ENCODE measurements at places on chromosomes 1 and 21.

- no peak for DNase-seq
Observed at GRCh38 chr1:15736892-15737261, 819 bp downstream of the SLC25A34 start.

DNA sequence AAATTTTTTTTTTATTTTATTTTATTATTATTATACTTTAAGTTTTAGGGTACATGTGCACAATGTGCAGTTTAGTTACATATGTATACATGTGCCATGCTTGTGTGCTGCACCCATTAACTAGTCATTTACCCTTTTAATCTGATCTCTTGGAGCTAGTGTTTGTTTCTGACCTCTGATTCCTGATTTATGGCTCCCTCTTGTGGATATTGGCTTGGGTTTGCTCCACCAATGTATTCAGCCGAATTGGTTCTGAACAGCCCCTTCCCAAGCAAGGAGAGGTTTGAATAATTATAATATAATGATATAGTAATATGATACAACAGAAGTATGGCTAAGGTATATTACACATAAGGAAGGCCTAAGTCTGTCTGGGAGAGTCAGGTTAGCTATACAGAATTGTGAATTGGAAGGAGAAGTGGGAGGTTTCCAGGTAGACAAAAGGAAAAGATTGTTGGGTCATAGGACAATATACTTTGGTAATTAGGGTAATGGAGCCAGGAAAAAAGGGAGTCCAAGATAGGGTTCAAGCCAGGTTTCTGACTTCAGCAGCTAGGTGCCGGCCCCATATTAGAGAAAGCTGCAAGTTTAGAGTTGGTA is 53.1 kb upstream of the HMCN1 start:
- no peak for DNase-seq

- DNase-seq, result peak; percentile 62
Observed at GRCh38 chr1:41268154-41268770, 26.2 kb upstream of the SCMH1 start.

DNA sequence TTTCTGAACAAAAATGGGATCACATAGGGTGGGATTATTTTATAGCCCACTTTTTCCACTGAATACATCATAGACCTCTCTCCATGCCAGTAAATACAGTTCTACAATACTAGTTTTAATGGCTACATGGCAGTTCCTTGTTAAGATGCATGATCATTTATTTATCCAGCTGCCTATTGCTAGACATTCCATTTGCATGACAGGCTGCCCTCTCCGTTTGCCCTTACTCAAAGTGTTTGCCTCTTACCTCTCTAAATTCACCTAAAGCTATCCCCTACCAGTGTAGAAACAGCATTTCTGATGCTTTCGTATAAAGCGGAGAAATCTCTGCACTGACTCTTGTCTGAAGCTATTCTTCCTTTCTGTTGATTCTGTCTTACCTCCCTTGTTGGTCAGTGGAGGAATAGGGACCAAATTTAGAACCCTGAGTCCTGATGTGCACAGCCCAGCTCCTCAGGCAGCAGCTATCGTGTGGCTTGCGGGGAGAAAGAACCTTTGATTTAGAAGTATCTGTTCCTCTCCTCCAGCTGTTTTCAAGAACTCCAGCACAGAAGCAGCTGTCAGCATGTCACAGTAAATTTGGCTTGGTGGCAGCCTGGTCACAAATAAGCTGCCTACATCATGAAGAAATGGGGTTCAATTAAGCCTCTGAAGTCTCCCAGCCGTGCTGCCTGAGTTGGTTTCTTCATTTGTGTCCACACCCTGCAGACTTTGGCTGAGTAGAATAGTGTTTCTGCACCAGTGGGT is 337.3 kb downstream of the PRDM2 start:
- no peak for DNase-seq

- DNase-seq, result no peak
Observed at GRCh38 chr1:247113094-247113497, 8.9 kb upstream of the ZNF669 start.

DNA sequence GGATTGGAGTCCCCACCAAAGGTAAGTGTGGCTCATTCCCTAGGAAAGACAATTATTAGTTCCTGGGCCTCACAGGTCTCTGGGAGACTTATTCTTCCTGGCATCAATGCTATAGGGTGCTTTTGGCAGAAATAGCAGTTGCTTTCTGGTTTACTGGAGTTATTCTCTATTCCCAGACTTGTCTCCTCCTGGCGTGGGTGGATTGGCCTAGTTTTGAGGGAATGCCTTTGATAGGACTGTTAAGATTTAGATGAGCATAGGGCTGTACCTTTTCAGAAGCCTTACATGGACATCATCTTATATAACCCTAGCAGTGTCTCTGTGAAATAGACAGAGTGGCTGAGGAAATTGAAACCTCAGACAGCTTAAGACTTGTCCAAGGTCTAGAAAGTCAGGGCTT is 9.0 kb downstream of the PFKFB2 start:
- DNase-seq, result no peak

DNA sequence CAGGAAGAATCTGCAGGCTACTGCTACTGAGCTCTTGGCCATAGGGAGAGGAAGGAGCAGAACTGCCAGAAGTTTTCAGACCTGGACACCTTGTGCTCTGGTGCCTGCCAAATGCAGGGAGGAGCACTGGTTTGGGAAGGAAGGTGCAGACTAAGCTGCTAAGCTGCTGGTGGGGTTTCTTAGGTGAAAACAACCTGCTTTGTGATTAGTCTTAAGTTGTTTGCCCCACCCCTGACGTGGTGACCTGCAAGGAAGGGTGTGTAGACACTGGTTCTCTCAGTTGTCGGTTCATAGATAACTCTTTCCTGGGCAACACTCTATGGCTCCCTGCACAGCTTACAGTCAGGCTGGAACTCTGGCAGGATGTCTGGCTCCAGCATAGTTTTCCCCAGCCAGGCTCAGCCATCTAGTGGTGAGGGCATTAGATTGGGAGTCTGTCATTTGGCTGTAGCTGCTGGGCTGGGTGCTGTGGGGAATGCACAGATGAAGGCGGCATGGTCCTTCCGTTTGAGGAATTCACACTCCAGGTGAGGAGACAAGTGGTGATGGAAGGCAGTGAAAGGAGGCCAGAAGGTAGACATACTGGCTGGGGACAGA is 10.3 kb upstream of the S100A10 start:
- no peak for DNase-seq

DNA sequence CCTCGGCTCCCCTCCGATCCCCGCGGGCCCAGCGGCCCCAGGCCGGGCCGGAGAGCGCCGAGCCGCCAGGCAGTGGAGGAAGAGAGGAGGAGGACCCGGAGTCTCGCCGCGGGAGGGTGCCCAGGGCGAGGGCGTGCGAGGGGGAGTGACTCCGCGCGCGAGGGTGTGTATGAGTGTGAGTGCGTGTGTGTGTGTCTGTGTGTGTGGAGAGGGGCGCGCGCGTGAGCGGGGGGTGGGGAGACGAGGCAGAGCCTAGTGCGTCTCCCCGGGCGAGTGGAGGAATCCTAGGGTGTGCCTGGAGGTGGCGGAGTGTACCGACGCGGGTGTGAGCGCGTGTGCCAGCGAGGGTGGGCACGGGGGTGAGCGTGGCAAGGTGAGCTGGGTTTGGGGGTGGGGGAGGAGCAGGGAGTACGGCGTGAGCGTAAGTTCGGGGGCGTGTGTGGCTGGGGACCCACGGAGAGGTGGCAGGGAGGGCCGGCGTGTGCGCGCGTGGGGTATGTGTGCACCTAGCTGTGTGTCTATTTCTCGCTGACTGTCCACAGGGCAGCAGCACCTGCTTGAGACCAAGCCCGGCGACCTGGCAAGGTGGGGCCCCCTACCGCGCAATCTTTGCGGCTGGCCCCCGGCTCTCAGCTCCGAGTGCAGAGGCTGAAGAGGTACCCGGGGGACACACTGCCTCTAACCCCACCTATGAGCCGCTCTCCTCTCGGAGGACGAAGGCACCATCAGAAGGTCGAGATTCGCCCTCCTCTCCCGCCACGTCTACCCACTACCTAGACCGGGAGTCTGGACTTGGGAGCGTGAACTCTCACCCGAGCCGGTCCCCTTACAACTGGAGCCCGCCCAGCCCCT is 784 bp upstream of the KCND3 start:
- no peak for DNase-seq

GRCh38 chr1:150572918-150573647 is 6.3 kb downstream of the MCL1 start:
- DNase-seq, result no peak

- no peak for DNase-seq
Observed at GRCh38 chr21:34576041-34576511, 38.8 kb downstream of the RCAN1 start.

DNA sequence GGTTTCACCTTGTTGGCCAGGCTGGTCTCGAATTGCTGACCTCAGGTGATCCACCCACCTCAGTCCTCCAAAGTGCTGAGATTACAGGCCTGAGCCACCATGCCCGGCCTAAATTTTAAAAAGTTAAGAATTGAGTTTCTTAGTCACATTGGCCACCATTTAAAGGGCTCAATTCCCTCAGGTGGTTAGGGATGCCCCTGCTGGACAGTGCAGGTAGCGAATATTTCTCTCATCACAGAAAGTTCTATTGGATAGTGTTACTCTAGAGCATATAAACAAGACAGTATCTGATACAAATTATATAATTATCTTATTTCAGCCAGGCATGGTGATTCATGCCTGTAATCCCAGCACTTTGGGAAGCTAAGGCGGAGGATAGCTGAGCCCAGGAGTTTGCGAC is 320.2 kb downstream of the ZP4 start:
- no peak for DNase-seq

GRCh38 chr1:48808496-48808895 is 31.8 kb upstream of the BEND5 start:
- no peak for DNase-seq

- DNase-seq, result no peak
Observed at GRCh38 chr1:162632698-162633080, 425 bp downstream of the DDR2 start.

DNA sequence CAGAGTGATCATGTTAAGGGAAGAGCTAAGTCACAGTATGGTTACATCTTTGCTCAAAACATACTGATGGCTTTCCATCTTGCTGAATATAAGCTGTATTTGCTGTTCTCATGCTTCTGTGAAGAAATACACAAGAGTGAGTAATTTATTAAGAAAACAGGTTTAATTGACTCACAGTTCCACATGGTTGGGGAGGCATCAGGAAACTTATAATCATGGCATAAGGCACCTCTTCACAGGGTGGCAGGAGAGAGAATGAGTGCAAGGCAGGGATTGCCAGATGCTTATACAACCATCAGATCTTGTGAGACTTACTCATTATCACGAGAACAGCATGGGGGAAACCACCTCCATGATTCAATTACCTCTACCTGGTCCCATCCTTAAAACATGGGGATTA is 24.4 kb upstream of the RGS5 start:
- no peak for DNase-seq

GRCh38 chr1:204213668-204214662 is at the start of gene GOLT1A:
TSS of gene GOLT1A (minus strand) at chr1:204213988. CDS start at chr1:204213906, 82 bp downstream.
- no peak for DNase-seq
